ENCODE measurements at places on chromosomes 1 and 21.

- DNase-seq = no peak
These were observed 144.2 kb upstream of the BEND5 start for GRCh38 chr1:48920851-48921250.

- DNase-seq = no peak
These were observed 37.7 kb upstream of the LRRN2 start for GRCh38 chr1:204723131-204723787.

DNA sequence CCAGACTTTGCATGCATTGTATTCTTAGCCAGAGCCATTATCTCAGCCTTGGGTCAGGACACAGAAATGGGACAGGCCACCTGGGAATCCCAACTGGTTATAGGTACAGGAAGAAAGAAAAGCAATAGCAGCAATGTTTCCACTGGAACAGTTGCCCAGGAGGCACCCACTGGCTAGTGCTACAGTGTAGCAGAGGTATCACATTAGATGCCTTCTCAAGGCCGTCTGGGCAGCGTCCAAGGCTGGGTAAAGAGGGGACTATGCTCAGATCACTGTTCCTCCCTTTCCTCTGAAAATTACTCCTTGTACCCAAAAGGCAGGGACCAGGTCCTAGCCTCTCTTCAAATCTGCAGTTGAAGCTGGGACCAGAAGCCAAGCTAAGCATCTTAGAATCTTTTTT is 2.6 kb downstream of the CREB3L4 start:
- no peak for DNase-seq

- no peak for DNase-seq
These were observed 21.5 kb upstream of the NUP133 start for GRCh38 chr1:229529639-229530038.

GRCh38 chr1:112346801-112347350 is 49.1 kb upstream of the CTTNBP2NL start:
- DNase-seq = no peak

DNA sequence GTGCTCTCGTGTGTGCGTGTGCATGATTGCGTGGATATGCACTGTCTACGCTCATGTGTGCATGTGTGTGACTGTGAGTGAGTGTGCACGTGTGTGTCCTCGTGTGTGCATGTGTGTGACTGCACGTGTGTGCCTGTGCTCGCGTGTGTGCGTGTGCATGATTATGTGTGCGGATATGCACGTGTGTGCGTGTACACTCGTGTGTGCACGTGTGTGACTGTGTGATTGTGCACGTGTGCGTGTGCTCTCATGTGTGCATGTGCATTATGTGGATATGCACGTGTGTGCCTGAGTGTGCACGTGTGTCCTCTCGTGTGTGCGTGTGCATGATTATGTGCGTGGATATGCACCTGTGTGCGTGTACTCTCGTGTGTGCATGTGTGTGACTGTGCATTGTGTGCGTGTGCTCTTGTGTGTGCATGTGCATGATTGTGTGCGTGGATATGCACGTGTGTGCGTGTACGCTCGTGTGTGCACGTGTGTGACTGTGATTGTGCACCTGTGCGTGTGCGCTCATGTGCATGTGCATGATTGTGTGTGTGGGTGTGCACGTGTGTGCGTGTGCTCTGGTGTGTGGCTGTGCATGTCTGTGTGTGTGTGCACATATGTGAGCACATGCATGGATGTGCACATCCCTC is 2.2 kb downstream of the MMEL1 start:
- DNase-seq = no peak

- peak; percentile 58 for DNase-seq
These were observed 45.4 kb upstream of the USP1 start for GRCh38 chr1:62391369-62391971.

- no peak for DNase-seq
These were observed 31.2 kb downstream of the PTPRU start for GRCh38 chr1:29267321-29268070.

- DNase-seq = no peak
These were observed 6.5 kb downstream of the LDLRAD1 start for GRCh38 chr1:54011316-54012007.

GRCh38 chr1:22263359-22263758 is 120.5 kb upstream of the WNT4 start:
- DNase-seq = no peak

DNA sequence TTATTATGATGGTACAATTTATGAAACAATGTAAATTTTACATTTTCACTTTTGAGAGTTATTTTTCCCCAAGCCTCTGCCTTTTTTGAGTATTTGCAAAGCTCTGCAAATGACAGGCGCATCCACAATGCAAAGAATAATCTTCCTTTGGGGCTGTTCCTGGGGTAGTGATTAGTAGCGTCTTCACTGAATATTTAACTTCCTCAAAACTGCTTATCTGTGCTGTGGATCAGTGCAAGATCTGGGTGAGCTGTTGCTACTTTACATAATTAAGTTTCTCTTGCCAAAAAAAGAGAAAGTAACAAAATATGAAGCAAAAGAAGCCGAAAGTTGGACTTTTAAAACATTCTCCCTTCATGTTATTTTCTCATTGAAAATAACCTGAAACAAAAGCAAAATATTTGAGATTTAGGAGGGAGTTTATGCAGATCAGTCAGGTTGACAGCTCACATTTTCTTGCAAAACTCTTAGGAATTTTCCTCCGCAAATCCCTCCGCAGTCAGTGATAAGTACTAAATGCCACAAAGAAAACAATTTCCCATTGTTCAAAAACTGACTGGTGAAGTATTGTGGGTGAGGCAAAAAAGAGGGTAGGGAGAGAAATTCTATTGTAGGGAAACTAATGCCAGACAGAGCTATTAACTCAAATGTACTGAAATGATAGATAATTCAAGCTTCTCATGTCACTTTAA is 276.4 kb upstream of the B3GALT2 start:
- DNase-seq = no peak

- no peak for DNase-seq
These were observed 46.4 kb upstream of the ERG start for GRCh38 chr21:38544661-38545060.

DNA sequence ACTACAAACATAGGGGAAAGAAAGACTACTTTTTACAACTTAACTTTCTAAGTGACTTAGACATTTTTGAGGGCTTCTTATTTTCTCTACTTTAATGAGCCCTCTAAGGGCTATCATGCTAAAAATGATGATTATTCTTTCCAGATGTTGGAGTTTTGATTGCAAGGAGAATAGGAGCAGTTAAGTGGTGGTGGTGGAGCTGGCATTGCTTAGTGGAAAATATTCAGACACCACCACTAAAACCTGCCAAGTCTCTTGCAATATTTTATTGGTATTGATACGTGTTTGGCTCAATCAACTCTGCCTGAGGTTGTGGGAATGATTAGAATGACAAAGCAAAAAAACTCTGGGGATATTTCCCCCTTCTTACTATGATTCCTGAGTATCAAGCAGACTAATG is 82.6 kb upstream of the PTGFR start:
- no peak for DNase-seq

DNA sequence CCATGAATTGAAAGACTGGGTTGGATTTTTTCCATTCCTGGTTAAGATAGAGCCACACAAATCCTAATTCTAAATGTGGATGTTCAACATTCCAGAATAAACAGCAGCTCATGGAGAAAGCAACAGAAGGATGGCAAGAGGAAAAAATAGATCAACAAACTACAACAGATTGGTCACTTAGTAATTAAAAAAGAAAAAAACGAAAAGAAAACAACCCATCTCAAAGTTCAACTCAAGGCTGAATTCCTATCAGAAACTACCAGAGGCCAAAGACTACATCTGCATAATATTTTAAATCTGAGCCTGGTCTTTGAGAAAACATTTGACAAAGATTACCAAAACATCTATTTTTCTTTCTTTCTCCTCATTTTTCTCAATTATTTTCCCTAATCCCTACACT is 69.9 kb downstream of the TGFBR3 start:
- no peak for DNase-seq
